ENCODE measurements at places on chromosomes 16 and 17.

DNA sequence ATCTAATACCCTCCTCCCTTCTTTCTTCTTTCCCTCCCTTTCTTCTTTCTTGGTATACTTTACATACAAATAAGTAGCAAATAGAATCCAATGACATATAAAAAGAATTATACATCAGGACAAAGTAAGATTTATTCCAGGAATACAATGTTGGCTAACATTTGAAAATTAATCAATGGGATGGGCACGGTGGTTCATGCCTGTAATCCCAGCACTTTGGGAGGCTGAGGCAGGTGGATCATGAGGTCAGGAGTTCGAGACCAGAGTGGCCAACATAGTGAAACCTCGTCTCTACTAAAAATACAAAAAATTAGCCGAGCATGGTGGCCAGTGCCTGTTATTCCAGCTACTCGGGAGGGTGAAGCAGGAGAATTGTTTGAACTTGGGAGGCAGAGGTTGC, 72.1 kb downstream of the BCAS3 start:
- no peak for DNase-seq

GRCh38 chr17:65143889-65144604, 6.9 kb downstream of the RGS9 start:
- DNase-seq: no peak

DNA sequence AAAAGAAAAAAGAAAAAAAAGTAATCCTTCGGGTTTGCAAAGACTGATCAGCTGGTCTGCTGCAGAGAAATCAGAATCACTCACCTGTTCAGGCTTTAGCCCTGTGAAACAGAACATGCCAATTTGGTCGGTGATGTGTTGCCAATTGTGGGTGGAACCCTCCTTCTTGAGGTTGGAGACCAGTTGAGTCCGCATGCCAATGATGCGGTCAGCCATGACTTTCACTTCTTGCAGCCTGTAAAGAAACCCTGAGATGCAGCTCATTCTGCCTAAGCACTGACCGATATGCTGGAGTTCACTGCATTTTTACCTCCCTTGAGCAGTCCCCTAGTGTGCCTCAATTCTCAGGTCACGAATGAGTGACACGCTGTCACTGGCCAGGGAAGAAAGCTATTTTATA, 24.8 kb upstream of the SLC38A7 start:
- DNase-seq: no peak

DNA sequence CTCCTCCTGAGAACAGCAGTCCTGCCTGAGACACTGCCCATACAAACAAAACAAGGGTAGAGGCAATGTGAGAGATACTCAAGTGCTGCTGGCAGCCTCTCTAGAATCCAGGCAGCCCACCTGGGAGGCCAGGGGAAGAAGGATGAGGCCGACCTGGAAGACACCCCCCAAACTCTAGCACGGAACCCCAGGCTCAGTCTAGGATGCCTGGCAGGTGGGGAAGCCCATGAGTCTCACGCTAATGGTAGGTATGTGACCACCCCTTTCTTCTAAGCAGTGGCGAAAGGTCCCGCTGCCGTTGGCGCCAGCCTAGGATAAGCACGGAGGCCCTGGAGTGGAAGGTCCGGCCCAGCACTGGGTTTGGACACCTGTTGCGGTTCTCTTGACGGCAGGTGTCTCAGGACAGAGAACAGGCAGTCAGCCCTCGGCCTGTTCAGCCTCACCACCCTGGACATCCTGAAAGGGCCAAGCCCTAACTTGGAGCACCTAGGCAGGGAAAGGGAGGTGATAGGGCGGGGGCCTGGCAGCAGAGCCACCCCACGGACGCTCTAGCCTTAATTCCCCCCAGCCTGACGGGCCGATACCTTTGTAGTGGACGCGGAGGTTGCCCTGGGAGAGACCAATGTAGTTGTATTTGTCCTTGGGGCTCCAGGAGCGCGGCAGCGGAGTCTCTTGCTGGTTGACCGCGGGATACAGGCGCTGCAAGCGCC, 487 bp downstream of the RANBP10 start:
- DNase-seq: no peak

DNA sequence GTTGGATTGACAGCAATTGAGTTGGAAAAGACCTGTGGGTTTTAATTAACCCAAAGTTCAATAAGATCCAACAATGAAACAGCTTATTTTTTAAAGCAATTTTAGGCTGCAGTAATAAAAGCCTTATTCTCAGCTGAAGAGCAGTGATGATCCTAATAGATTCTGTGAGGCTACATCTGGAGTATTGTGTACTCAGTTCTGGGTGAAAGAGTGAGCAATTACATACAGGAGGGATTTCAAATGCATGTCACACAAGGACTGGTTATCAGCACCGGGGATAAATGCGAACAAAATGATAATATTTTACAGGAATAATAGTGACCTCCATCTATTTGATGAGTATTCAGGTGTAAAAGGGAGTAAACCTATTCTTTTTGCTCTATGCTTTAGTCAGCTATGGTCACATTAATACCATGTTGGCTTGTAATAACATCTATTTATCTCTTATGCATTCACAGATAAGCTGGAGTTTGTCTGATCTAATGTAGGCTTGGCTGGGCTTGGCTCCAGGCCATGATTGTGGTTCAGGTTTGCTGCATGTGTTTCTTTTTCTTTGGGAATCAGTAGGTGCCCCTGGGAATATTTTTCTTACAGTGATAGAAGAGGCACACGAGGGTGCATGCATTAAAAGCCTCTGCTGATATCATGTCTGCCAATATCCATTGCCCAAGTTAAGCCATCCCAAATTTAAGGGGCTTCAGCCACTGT, 22.2 kb upstream of the TOX3 start:
- DNase-seq: no peak

GRCh38 chr17:149897-150584, 12.7 kb downstream of the SCGB1C2 start:
- peak; percentile 41 for DNase-seq

- DNase-seq: no peak
These were observed 1336.6 kb upstream of the CDH8 start for GRCh38 chr16:63372815-63373214.

- no peak for DNase-seq
These were observed 33.6 kb downstream of the PRSS54 start for GRCh38 chr16:58261263-58261662.

DNA sequence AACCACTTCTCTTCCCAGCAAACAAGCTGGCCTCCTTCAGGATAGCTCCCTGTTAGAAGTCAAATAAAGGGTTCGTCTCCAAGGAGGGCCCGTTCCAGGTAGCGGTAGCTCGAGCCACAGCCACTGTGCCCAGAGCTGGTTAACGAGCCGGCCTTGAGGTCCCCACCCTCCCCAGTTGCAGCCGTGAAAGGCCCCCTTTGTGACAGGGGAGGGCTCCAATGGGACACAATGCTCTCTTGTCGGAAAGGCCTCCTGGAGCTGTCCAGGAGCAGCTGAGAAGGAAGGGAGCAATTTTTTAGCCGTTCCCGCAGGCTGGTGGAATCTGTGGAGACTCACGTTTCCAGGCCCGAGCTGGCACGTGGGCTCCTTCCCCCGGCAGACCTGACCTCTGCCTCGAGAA, 29.9 kb upstream of the FOXF1 start:
- no peak for DNase-seq

DNA sequence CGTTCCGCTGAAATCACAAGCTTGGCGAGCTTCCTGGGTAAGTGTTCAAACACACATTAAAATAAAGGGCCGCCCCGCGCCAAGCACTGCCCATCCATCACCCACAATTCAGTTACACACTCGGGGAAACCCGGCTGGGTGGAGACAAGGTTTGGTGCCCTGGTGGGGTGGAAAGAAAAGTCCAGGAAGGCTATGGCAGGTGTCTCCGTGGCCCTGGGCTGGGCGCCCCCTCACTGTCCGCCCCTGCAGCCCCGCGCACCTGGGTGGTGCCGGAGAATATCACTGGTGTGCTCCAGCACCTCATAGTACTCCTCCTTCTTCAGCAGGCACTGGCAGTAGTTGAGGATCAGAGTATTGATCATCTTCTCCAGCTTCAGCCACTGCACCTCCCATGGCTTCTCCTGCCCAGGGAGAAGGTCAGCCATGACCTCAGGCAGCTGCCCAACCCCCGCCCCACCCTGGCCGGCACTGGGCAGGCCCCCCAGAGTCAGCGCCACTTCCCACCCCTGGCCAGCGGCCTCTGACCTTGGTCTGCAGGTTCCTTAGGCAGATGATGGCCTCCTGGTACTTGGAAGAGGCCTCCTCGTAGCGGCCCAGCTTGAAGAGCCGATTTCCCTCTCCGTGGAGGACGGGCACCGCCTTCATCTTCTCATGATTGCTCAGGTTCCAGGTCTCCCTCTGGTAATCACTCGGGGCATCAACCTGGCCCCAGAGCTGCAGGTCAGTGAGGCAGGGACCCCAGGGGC, 8.4 kb downstream of the AIPL1 start:
- DNase-seq: no peak

- DNase-seq: no peak
These were observed 33.8 kb downstream of the PIPOX start for GRCh38 chr17:29076722-29077121.

DNA sequence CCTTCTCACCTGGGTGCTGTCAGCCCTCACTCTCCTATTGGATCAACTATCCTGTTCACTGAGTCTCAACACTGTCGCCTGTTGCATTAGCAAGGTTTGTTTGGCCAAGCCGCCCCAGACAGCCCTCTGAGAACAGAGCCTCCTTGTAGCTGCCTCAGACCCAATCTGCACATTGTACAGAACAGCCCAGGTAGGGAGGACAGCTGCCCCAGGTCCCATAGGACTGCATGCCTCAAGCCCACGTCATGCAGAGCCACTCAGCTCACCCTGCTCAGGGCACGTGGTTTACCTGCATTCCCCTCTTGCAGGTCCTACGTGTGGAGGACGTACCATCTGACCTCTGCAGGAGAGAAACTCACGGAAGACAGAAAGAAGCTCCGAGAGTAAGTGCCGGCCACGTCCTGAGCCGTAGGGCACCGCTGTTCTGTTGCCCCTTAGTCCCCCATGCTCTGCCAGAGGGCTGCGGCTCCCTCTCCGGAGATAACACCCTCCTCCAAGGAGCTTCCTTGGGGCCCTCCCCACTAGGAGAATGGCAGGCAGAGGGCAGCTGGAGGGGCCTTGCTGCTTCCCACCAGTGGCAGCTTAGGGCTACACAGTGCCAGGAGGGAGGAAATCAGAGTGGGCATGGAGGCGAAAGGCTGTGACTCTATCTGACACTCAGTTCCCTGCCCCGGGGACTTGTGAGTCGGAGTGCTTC, 2.8 kb downstream of the SNRNP25 start:
- no peak for DNase-seq

DNA sequence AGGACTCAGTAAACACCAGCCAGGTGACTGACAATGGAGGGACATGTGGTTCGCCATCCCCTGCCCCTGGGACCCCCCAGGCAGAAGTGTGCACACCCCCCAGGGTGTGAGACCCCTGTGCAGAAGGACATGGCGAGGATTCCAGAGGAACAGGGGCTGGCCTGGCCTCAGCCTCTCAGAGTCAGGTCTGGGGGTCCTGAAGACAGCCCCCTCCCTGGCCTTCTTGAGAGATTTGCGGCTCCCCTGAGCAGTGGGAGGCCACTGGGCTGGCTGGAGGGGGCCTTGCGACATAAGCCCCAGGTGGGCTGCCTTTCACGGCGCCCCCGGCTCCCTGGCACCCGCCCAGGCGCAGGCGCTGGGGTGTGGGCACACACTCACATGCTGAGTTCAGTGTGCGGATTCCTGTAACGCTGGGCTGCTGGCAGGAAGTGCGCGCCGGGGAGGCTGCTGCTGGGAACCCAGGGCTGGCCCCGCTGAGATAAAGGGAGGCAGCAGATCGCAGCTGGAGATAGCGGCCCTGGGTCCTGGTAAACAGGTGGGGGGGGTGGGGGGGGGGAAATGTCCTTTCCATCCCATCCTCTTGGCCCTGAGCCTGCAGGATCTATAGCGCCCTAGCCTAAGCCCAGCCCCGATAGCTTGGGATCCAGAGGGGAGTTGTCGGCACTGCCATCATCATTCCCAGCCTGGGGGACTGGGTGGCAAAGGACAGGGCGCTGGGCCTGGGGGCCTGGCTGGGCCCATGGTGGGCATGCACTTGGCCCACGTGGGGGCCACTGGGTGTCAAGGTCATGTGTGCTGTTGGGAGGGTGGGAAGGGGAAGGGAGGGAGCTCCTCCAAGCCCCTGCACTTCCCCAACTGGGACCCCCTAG, 27.1 kb downstream of the TMEM235 start:
- no peak for DNase-seq

GRCh38 chr16:75860326-75861053, 134.2 kb upstream of the CPHXL start:
- DNase-seq: no peak

DNA sequence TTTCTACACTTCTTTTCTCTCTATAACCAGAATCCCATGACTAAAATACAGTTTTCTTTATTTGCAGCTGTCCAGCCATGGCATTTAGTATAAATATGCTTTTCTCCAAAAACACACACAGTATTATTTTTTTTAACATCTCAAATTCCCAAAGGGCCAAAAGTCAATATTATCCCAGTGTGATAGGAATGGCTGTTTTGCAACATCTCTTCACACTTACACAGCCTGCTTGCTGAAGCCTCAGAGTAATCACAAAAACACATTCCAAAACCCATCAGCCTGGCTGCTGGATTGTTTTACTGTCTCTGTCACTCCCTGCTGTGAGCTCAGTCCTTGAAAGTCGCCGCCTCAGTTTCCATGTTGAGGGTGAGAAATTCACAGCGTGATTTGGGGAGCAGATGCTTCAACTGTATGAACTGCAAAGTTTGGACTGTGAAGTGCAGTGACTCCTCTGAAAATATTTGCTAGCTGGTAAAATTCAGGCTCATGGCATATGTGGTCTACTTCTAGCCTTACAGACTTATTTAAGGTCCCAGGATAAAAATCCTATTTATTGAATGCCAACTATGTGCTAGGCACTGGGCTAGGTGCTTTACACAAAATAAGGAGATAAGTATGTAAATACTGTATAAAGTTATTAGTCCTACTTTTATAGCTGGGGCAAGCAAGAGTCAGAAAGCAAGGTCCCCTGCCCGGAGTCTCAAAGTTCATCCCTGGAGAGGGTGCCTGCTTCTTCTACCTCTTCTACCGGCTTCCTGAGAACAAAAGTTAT, 116.5 kb downstream of the SOCS1 start:
- DNase-seq: no peak

DNA sequence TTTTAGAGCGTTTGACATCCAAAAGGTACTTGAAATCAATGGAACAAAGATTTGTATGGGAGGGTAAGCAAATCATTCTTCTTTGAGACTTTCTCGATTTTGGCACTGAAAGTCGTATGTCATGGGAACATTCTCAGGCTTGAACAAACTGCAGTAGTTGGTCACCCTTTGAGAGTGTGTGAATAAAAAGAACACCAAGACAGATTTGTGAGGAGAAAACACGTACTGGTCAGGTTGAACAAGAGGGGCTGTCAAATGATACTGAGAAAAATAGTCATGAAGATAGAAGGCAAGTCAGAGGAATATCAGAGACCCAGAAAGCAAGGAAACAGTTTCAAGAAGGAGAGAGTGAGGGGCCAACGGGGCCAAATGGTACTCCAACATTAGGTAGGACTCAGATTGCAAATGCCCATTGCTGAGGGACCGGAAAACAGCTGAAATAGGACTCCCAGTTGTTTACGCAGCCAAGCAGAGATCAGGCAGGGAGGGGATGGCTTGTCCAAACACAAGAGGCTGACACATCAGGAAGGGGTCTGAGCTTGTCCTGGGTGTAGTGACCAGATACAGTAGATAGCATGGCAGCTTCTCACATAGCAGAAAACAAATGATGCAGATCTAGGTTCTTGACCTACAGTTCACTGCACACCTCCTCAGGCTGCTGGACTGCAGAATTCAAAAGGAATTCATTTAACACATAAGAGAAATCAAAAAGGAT, 74.5 kb upstream of the MYOCD start:
- DNase-seq: no peak

- peak; percentile 69 for DNase-seq
These were observed 5.7 kb downstream of the ZNF319 start for GRCh38 chr16:57994778-57995177.

- DNase-seq: no peak
These were observed 4.0 kb upstream of the CDH11 start for GRCh38 chr16:65125871-65126270.
